Fibroblast of lung (primary cell): ENCODE measurements at places on chromosomes 5 and 9.

GRCh38 chr9:114460513-114461199 is 44.6 kb downstream of the WHRN start:
- no peak for DNase-seq

GRCh38 chr9:134678206-134678605 is 36.6 kb downstream of the COL5A1 start:
- no peak for DNase-seq

DNA sequence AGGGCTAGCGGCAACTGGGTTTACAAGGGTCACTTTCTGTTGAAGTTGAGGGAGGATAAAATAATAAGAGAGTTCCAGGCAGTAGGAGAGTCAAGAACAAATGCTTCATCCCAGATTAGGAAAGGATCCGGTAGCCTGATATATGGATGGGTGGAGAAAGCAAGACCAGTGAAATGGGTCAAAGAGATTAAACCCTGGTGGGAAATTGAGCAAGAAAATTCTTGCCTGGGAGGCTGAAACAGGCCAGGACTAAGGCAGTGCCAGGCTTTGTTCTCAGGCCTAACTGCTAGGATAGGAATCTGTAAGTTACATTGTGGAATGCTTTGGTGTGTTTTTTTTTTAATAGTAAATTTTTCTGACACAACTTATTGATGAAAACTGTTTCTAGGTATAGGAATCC is 257.4 kb upstream of the RFX3 start:
- no peak for DNase-seq

GRCh38 chr5:67290655-67291054 is 94.1 kb upstream of the CD180 start:
- DNase-seq: peak; percentile 57

GRCh38 chr5:77658662-77659061 is 20.1 kb upstream of the OTP start:
- DNase-seq: no peak

DNA sequence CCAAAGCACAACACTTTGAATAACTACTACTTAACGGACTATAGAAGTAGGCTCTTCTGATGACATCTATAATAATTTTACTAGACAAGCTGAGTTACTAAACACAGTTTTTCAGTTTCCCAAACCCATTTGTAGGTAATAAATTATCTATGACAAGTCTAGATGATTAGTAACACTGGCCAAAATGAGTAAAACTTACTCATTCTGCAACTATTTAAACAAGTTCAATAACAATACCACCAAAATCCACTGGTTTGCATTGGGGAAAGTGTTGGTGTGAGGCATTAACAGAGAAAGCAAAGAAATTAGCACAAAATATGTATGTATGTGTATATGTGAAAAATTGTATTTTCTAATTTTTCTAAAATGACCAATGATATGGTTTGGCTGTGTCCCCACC is 119.3 kb downstream of the NR2F1-AS1 start:
- DNase-seq: peak; percentile 62

DNA sequence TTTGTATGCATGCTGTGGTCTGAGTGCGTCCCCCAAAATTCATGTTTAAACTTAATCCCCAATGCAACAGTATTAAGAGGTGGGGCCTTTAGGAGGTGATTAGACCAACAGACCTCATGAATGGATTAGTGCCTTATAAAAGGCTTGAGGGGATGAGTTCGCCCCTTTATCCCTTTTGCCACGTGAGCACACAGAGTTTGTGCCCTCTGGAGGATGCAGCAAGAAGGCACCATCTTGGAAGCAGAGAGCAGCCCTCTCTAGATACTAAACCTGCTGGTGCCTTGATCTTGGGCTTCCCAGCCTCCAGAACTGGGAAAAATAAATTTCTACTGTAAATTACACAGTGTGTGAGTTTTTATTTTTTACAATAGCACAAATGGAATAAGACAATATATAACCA is 177.1 kb upstream of the SPRY4 start:
- no peak for DNase-seq

DNA sequence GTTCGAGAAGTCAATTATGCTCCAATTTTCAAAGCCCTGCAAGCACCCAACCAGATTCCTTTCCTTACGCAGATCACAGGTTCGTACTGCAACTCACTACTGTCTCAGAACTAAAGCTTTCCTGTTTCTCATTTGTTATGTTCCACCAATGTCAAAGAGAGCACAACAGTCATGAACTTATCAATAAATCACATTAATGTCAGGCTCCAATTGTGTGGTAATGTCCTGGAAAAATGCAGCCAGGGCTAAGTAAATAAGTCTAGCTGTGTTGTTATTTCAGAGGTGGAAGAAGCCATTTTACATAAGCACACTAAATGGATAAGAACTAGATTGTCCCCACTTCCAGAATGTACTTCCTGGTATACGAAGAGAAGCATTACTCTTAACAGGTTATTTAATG is 488.6 kb upstream of the PTGER4 start:
- no peak for DNase-seq

DNA sequence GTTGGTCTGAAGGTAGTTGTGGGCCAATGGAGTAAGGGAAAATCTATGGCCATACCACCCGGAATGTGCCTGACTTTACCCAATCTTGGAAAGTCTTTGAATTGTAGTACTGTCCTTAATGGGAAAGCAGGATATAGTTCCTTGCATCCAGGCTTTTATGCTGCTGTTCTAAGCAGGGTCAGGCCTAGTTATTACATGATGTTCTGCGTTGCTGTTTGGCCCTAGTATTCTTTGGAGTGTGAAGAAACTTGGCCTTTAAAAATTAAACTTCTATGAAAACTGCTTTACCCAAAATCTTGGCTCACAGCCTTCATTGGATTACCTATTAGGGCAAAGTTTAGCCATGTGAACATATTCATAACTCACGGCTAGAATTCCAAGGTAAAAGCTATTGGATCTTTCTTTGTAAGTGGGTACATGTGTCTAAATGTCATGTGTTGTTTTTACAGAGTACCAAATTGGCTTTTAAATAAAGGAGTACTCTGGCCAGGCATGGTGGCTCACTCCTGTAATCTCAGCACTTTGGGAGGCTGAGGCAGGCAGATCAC is 211.1 kb downstream of the DTWD2 start:
- DNase-seq: no peak

- DNase-seq: peak; percentile 27
Measured at GRCh38 chr9:95268681-95269080, 48.8 kb downstream of the FANCC start.

- no peak for DNase-seq
Measured at GRCh38 chr9:94643741-94644140, 4.4 kb upstream of the FBP1 start.

DNA sequence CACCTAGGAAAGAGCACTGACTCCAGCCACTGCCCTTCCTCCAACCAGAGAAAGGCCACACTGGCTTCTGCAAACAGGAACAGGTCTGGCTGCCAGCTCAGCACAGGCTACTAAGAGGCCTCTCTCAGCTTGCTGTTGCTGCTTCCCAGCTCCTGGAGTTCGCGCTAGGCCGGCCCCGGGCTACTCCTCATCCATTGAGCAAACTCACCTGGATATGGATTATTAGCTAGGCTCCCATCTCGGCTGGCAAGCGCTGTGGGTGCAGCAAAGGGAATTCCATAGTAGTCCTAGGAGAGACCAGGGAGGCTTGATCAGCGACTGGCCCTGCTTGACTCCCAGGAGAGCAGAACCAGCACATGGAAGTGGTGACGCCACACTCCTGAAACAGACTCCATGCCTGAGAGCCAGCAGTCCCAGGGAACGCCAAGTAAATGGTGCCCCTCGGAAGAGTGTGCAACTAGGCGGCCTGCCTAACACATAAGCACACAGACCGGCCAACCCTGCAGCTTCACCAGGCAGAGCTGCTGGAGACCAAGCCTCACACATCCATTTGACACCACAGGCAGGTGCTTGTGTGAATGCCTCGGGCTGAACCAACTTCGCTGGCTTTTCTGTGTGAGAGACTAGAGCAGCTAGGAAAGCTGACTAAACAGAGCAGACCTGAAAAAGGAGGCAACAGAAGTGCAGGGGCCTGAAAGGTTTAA is 107.2 kb downstream of the UBE2R2 start:
- no peak for DNase-seq

GRCh38 chr5:92635001-92635461 is 946.0 kb downstream of the NR2F1-AS1 start:
- no peak for DNase-seq

GRCh38 chr9:21835121-21835520 is 32.7 kb downstream of the MTAP start:
- peak; percentile 74 for DNase-seq

DNA sequence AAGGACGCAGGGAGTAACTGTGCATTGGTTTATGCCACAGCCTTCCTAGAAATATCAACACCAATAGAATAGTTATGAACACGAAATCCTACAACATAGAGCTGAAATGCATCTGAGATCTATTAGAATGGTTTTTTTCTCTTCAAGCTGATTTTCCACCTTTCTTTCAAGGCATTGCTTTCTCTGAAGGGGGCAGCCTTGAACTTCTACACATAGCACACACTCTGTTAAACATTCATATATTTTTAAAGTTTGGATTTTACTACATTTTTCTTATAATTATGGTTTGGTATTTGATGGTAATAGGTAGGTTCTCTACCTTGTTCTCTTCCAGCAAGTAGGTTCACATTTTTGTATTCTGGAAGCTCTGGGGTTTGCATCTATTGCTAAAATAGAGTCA is 661.8 kb downstream of the SEMA5A start:
- DNase-seq: no peak

- DNase-seq: no peak
Measured at GRCh38 chr5:1468247-1468612, 23.0 kb upstream of the SLC6A3 start.

DNA sequence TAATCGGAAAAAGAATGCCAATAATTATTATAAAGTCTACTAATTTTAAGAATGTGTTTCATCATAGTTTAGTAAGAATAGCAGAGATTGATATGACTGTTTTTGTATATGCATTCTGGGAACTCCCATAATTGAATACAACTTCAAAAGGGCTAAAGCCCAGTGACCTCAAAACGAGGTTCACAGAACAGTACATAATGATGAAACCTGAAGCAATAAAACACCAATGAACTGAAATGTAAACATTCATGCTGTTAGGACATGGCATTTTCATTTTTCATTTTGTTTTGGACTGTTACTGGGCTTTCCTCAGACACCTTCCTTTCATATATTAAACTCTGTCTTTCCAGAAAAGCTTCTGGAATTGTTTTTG is 684 bp upstream of the JMY start:
- DNase-seq: peak; percentile 94

DNA sequence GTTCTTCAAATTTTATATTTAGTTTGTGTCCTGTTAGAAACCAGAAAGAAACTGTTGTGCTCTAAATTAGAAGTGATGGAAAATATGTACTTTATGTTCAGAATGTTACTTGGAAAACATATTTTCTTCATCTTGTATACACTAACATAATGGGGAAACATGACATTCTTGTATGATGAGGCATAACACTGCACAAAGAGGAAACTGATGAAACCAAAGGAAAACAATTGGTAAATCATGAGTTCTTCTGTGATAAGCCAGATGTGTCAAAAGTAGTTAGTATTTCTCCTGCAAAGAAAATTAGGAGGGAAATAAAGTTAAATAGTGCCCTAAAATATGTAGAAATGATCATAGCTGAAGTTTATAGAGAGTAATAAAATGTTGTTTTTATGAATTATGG is 111.1 kb upstream of the FBN2 start:
- DNase-seq: no peak

- DNase-seq: no peak
Measured at GRCh38 chr5:26757941-26758340, 280.4 kb downstream of the CDH9 start.

- DNase-seq: no peak
Measured at GRCh38 chr5:33675958-33676464, 215.8 kb downstream of the ADAMTS12 start.

DNA sequence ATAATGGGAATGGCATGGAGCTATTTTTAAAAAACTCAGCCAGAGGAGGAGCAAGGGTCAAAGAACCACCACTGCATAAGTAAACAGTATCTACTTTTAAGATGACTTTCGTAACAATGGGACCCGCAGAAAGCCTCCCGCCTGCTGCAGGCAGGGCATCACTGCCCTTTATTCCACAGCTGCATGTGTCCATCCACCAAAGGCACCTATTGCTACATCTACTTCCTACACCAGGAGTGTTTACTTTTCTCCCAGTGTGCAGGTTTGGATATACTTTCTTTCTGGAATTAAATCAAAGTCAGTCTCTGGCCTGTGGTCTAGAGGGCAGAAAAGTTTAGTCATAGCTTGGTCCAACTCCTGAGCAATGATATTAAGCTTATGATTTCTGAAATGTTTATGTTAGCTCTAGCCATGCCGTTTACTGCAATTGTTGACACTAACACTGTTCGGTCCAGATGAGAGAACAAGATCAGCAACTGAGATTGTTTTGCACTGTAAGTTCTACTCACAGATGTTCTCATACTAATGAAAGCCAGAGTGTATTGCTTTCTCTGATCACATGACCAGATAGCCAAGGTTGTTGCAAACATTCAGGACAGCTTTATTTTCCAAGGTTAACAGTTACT is 391.5 kb downstream of the FGF10 start:
- no peak for DNase-seq

DNA sequence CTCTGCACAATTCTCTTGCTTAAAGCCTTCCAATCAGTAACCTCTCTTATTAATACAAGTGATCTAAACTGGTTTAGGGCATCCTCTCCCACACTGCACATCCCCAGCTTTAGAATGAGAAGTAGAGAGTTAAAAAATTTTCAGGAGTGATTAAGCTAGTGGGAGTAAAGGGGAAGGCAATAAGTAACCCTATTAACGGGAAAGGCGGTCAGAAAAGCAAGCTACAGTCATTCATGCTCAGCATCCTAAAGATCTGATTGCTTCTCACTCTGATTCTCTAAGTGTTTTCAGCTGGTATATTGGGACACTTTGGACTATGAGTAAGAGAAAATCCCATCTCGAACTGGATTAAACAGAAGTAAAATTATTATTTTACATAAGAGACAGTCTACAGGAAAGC is 15.8 kb downstream of the CDH6 start:
- no peak for DNase-seq

DNA sequence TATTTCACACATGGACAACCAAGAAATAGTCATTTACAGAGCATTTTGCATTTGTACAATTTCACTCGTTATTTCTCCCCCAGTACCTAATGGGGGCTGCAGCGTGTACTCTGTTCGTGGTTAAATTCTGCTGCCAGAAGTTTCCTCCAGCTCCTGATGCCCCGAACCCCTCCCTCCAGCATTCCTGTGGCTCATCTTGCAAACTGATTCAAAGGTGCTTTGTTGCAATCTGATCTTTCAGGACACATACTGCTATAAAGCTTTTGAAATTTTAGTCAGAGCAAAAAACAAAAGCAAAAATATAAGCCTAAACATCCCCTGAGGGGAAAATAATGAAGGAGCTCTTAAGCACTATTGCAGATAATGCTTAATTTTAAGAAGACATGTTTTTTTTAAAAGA is 27.7 kb downstream of the UBLCP1 start:
- no peak for DNase-seq

DNA sequence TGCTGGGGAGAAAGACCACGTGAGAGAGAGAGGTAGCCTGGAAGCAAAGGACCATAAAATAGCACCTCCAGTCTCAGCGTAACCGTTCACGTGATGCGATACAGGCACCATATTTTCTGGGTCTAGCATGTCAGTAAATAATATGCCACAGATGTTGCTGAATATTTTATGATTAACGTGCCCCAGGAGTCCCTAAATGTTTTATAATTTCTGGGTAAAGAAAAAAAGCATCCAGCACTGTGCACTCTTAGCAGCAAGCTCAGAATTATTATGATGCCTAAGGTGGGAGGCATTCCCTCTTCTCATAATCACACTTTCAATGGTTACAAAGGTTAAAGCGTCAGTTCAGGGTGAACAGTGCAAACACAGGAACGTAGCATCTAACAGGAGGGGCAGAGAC is 121.8 kb downstream of the CAVIN4 start:
- no peak for DNase-seq
